Upper lobe of left lung (tissue), 6 donors: ENCODE measurements at places on chromosomes 1 and 21. TPM values are rescaled to one million over a fixed set of nuclear protein-coding genes. Genes with fewer than 3 reads are reported as not detected.
A peak's percentile ranks its signal among the peaks of the same experiment; 100 is the strongest.

The CXADR gene
- total RNA-seq = 28.1 TPM

The NFASC gene
- total RNA-seq = 6.4 TPM

The MYBPH gene
- total RNA-seq = not detected

The EFNA3 gene
- total RNA-seq = 1.8 TPM

The PLA2G2C gene
- not detected for total RNA-seq

The B3GALT2 gene
- total RNA-seq = 3.3 TPM

The ZNF670 gene
- 1.8 TPM for total RNA-seq

The PGLYRP4 gene
- total RNA-seq = not detected

The ZNF684 gene
- 5.3 TPM for total RNA-seq

- H3K4me1 ChIP-seq = peaks cover 31% of the 10 kb centered on the region
- H3K27me3 ChIP-seq = no peaks in the 10 kb centered on the region
- no peaks in the 10 kb centered on the region for H3K36me3 ChIP-seq
- peak overlapping the region; percentile 96 for H3K27ac ChIP-seq
- no peak for DNase-seq
Observed at GRCh38 chr1:145927916-145928643, 796 bp upstream of the RBM8A start.

GRCh38 chr1:207861442-207862177, 49.3 kb downstream of the CD34 start:
- H3K36me3 ChIP-seq = no peaks in the 10 kb centered on the region
- H3K4me3 ChIP-seq = no peak overlapping the region
- H3K27me3 ChIP-seq = no peaks in the 10 kb centered on the region

- no peaks in the 10 kb centered on the region for H3K27me3 ChIP-seq
- H3K36me3 ChIP-seq = no peaks in the 10 kb centered on the region
- peaks cover 26% of the 10 kb centered on the region for H3K4me1 ChIP-seq
- H3K27ac ChIP-seq = no peak overlapping the region
- H3K4me3 ChIP-seq = no peak overlapping the region
Observed at GRCh38 chr1:226816576-226816975, 53.8 kb upstream of the PSEN2 start.

DNA sequence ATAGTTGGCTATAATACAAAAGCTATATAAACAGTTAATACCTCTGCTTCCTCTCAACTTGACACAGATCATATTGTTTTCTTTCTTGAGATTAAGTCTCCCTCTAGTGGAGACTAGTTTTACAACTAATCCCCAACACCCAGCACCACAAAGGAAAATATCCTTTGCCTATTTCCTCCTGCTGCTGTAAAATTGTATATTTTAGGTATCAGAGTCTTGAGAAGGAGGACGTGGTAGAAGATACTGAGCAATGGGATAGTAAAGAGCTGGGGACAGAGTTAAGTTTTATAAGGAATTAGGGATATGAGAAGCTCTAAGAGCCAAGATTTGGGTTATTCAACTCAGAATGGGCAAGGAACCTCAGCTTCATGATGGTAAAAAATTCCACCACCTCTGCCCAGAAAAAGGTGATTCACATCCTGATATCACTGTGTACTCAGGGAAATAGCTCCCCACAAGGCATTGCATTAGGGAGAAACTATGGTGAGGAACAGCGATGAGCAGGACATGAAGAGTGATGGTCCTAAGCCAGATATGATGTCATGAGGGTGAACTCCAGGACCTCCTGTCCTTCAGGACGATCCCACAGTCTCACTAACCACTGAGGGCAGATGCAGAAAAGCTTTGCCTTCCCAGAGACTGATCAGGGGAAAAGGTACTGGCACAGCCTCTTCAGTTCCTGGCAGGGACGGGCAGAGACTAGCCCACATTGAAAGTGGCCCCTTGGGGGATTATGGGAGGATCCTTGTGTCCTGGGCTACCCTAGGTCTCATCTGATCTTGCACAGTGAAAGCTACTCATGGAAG, 14.7 kb upstream of the CFAP126 start:
- DNase-seq = no peak
- H3K27ac ChIP-seq = no peak overlapping the region
- no peaks in the 10 kb centered on the region for H3K27me3 ChIP-seq
- peaks cover 13% of the 10 kb centered on the region for H3K4me1 ChIP-seq
- no peaks in the 10 kb centered on the region for H3K36me3 ChIP-seq

GRCh38 chr1:67059346-67059745, 5.4 kb upstream of the SLC35D1 start:
- no peaks in the 10 kb centered on the region for H3K27me3 ChIP-seq
- H3K4me1 ChIP-seq = no peaks in the 10 kb centered on the region
- H3K27ac ChIP-seq = no peak overlapping the region
- DNase-seq = no peak

DNA sequence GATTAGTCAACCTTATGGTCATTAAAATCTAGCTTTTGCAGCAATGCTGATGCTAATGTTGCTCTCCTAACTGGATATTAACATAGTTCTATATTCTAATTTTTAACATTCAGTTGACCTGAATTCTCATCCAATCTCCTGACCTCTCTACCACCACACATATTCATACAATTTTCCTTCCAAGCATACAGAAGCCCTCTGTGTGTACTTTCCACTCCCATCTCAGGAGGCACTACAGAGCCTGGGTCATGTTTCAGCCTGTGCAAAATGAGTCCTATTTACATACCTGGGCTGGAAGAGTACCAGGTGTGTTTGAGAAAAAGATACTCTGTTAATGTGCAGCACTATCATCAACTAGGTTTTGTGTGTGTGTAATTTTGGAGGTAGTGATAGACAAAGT, 486.3 kb downstream of the NEGR1 start:
- no peak overlapping the region for H3K4me3 ChIP-seq
- H3K36me3 ChIP-seq = no peaks in the 10 kb centered on the region
- H3K4me1 ChIP-seq = no peaks in the 10 kb centered on the region
- no peak for DNase-seq

GRCh38 chr1:18643154-18644012, 12.7 kb downstream of the PAX7 start:
- H3K4me3 ChIP-seq = no peak overlapping the region
- H3K27ac ChIP-seq = no peak overlapping the region
- H3K27me3 ChIP-seq = peaks cover 17% of the 10 kb centered on the region
- no peaks in the 10 kb centered on the region for H3K36me3 ChIP-seq
- H3K4me1 ChIP-seq = peaks cover 15% of the 10 kb centered on the region

GRCh38 chr1:96361271-96361856, 360.2 kb upstream of the PTBP2 start:
- no peak overlapping the region for H3K27ac ChIP-seq
- no peaks in the 10 kb centered on the region for H3K36me3 ChIP-seq
- no peak for DNase-seq
- no peaks in the 10 kb centered on the region for H3K27me3 ChIP-seq
- no peaks in the 10 kb centered on the region for H3K4me1 ChIP-seq

GRCh38 chr21:44018813-44019567, 6.9 kb downstream of the TRAPPC10 start:
- no peaks in the 10 kb centered on the region for H3K36me3 ChIP-seq
- no peak overlapping the region for H3K27ac ChIP-seq
- H3K4me1 ChIP-seq = peaks cover 33% of the 10 kb centered on the region
- DNase-seq = no peak
- no peak overlapping the region for H3K4me3 ChIP-seq

- no peak overlapping the region for H3K27ac ChIP-seq
- no peaks in the 10 kb centered on the region for H3K27me3 ChIP-seq
- no peaks in the 10 kb centered on the region for H3K36me3 ChIP-seq
- H3K4me1 ChIP-seq = peaks cover 29% of the 10 kb centered on the region
- H3K4me3 ChIP-seq = no peak overlapping the region
- no peak for DNase-seq
Observed at GRCh38 chr1:89765774-89766173, 55.1 kb upstream of the LRRC8D start.

DNA sequence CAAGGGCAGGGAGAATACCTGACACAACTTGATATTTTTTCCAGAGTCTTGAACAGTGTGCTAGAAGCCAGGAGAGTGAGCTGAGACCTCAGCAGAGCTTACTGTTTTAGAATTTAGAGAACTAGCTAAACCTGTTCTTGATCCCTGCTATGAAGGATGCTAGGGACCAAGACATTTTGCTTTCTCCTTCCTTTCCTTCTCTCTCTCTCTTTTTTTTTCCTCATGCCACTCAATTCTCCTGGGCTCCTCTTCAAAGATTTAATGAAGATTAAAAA, 99.0 kb downstream of the NGF start:
- no peaks in the 10 kb centered on the region for H3K27me3 ChIP-seq
- H3K4me3 ChIP-seq = no peak overlapping the region
- H3K4me1 ChIP-seq = no peaks in the 10 kb centered on the region
- DNase-seq = no peak
- H3K36me3 ChIP-seq = no peaks in the 10 kb centered on the region

DNA sequence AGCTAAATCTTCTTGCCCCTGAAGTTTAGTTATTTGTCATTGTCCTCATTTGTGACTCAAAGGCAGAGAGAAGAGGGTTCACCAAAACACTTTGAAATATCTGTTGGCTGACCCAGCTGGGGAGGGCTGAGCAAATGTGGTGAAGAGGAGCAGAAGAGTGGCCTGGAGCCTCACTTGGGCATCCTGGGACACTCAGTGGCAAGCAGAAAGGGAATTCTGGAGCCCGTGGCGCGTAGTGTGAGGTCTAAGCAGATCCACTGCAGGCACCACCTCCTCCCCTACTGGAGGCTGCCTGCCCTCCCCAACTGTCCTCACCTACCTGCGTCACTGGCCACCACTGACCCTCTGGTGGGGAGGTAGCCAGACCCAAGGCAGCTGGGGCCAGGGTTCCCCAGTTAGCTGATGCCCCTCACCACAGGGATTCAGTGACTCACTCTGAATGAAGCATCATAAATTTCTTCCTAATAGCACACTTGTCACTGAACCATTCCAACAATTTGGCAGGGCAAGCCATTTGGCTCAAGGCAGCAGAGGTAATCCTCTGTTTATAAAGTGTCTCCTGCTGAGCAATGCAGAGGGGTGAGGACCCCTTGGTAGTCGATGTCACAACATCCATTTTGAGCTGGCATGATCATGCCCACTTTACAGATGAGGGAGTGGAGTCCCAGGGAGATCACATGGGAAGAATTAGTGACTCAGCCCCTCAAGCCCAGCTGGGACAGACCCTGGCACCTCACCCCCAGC, 80.3 kb downstream of the NENF start:
- peaks cover 14% of the 10 kb centered on the region for H3K4me1 ChIP-seq
- no peak overlapping the region for H3K4me3 ChIP-seq

DNA sequence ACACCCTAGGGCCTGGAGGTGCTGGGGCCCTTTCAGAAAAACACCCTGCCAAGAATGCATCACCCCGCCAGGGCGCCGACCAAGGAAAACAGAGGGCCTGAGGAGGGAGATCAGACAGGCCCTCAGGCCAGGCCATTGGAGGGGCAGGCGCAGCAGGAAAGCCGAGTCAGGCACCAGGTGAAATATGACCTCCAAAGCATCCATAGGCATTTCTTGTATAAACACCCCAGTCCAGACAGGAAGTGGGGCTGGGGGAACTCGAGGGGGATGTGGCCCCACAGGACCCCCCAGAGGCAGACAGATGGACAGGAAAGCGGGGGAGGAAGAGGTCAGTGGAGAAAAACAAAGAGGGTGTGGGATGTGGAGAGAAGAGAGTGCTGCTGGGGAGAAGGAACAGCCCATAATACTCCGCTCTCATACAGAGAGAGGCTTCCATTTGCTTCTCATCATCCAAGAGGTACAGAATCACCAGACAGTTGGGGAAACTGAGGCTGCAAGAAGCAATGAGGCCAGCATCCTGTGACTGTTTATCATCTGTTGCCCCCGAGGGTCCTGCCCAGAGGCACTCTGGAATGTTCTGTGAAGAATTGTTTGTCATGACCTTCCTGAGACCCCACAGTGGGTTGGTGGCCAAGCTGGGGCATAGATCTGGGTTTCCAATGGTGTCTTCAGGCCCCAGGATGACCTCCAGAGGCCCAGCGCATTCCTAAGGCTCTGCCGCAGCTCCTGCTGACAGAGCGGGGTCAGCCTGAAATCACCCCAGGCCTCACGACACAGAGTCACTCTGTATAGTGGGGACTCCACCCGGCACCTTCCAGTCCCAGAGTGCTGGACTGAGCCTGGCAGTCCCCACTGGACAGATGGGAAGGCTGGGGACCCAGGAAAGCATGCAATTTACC, 18.0 kb downstream of the TRIM62 start:
- no peak for DNase-seq
- H3K27me3 ChIP-seq = no peaks in the 10 kb centered on the region
- peaks cover 7% of the 10 kb centered on the region for H3K36me3 ChIP-seq
- H3K27ac ChIP-seq = no peak overlapping the region
- H3K4me1 ChIP-seq = peaks cover 6% of the 10 kb centered on the region

DNA sequence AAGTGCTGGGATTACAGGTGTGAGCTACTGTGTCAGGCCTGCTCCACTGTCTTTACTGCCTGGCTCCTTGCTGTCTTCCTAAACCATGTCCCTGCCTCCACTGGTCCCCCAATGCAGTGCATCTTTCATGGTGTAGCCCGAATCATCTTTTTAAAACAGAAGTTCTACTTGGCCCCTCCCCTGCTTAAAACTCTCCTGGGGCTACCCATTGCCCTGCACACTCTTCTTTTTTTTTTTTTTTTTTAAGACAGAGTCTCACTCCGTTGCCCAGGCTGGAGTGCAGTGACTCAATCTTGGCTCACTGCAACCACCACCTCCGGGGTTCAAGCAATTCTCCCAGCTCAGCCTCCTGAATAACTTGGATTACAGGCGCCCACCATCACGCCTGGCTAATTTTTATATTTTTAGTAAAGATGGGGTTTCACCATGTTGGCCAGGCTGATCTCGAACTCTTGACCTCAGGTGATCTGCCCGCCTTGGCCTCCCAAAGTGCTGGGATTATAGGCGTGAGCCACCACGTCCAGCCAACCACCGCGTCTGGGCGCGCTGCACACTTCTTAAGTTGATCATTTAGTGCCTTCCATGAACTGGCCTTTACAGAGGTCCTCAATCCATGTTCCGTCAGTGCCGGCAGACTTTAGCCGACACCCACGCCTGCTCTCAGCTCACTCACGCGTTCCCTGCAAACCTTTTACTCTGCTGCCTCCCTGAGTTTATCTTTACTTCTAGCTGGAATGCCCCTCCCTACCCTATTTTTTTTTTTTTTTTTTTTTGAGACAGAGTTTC, 2.4 kb downstream of the FCN3 start:
- peak overlapping the region; percentile 42 for H3K4me3 ChIP-seq
- peak overlapping the region; percentile 98 for H3K27ac ChIP-seq
- H3K27me3 ChIP-seq = no peaks in the 10 kb centered on the region
- H3K36me3 ChIP-seq = no peaks in the 10 kb centered on the region
- peak; percentile 66 for DNase-seq

DNA sequence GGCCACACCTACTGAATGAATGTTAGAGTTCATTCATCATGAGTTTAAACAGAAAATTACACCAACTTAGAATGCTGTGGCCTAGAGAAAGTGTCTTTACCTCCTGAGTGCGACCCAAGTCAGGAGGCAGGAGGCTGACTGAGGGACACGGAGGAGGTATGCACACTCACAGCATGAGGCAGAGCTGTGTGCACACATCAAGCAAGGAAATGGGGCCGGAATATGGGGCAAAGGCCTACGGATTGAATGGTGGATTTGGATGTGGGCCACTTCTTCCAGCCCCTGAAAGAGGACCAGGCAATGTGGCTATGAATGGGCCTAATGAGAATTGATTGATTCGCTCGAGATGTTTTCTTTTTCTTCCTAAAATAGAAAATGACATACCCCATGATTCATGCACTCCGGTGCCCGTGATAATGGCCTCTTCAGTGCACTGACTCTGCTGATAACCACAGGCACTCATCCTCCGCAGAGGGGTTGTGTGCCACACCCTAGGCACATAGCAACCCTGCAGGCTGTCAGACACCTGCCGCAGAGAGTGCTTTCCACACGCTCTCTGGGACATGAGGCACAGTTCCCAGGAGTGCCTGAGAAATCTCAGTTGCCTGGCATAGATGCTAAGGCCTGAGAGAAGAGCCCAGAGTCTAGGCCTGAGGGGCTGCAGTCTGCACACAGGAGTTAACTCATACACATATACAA, 155.5 kb downstream of the GLUL start:
- H3K4me1 ChIP-seq = peaks cover 7% of the 10 kb centered on the region
- H3K4me3 ChIP-seq = no peak overlapping the region
- no peaks in the 10 kb centered on the region for H3K27me3 ChIP-seq
- H3K27ac ChIP-seq = no peak overlapping the region
- peak; percentile 47 for DNase-seq
